CD4-positive, alpha-beta T cell treated with Interleukin-15 for 4 hours (primary cell): ENCODE measurements at places on chromosomes 4 and X.

DNA sequence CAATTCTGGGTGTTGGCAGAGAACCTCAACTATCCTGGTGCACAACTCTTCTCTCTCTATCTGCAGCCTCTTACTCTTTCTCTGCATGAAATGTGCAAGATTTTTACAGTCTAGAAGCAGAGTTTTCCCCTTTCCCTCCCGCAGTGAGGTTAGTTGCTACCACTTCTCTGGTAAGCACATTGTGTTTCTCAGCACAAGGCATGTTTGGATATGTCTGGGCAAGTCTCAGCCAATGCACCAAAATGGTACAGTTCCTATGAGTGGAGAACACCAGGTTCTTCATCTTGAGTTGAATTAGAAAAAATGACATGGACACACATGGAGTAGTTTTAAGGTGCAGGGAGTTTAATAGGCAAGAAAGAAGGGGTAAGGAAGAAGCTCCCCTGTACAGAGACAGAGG is 187.0 kb downstream of the CCNG2 start:
- DNase-seq = no peak

DNA sequence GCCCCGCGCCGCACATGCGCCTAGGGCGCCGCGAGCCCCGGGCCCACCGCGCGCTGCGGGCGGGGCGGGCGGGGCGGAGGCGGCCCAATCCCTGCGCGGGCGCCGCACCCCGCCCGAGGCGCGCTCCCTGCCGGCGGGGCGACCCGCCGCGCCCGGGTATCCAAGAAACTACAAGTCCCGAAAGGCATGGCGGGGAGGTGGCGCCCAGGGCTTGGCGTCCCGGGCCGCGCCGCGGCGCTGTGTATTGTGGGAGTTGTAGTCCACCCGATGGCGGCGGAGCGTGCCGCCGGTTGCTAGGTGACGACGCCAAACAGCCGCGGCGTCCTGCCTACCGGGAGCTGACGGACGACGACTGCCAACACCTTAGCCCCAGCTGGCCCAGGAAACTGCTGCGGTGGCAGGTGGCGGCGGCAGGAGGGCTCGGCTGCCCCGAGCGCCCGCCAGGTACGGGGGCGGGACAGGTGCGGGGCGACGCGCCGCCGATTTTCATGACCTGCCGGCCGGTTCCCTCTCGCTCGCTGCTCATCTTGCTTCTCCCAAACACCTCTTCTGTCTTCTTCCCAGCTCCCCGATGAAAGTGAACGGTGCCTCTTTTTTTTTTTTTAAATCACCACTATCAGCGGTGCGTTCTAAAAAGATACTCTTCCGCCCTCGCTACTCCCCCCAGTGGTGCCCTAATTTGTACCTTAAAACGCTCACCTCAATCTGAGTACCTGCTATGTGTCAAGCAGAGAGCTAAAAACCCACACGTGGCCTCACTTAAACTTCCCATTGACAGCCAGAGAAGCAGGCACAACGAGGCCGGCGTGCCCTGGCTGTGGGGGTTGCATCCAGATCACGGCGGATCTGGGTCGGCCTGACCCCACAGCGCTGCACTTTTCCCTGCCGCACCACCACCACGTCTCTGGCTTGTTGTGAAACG is at the start of gene CFAP99:
Gene CFAP99 (plus strand): TSS at position 306 of the 922 bp plus-strand sequence.
- DNase-seq = peak; percentile 99

DNA sequence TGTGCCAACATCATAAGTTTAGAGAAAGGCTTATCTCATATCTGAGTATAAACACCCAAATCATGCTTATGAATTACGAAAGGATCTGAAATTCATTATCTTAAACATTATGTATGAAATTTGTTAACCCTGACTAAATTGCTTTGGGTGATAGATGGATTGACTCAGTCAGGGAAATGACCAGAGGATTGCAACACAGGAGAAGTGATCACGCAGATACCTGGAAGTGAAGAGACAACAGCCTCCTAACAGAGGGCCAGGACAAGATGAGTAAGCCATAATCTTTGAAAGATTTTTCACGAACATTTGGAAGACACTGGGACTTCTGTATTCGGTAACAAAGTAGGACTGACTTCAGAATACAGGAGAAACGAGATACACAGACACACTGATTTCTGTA is 363.4 kb downstream of the DMD start:
- DNase-seq = no peak

GRCh38 chr4:168514249-168514852 is 17.5 kb downstream of the PALLD start:
- DNase-seq = peak; percentile 44

DNA sequence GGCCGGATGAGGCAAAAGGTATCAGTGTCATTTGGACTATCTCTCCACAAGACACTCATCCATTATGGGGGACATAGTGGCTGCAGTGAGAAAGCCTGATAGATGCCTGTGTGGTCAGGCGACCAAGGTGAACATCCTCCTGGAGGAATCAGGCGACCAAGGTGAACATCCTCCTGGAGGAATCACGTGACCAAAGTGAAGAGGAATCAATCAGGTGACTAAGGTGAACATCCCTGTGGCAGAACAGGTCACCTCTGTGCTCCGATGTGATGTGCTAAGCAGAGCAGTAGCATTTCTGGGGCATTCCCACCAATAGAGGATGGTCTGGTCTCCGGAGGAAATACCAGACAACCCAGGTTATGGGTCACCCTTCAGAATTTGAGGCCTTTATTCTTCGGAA is 44.0 kb downstream of the RNF212 start:
- DNase-seq = no peak

- DNase-seq = no peak
These were observed 725.9 kb upstream of the GRID2 start for GRCh38 chr4:91577864-91578263.

GRCh38 chr4:19386786-19387185 is 864.9 kb upstream of the SLIT2 start:
- DNase-seq = no peak

DNA sequence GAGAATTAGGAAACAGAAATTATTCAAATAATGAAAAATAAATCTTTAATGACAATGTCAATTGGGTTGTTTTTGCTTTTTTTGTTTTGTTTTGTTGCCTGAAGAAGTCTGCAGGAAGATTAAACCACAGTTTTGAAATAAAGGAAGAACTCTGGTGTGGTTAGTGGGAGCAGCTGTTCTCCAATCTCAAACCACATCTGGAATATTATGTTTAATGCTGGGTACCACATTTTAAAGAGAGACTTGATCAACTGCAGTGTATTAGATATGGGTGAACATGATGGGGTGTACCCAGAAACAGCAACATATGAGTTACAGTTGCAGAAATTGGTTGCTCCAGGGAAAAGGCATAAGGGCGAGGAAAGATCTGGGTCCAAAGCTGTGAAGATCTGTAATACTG is 171.2 kb upstream of the RPL34 start:
- DNase-seq = no peak

DNA sequence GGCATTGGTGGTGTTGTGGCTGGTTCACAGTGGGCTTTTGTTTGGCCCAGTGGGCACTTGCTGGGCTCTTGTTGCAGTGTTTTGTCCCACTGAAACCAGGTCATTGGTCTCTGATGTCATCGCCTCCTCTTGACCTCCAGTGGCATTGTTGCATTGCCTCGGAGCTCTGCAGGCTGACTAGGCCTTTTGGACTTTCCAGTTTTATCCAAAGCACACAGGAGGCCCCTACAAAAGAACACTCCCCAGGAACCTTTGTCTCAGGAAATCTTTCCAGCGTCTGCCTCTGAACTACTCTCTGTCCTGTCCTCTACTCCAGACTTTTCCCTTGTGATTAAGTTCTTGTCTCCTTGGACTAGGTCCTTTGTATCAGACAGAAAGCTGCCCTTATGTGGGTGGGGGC is 54.8 kb downstream of the COQ2 start:
- DNase-seq = no peak

DNA sequence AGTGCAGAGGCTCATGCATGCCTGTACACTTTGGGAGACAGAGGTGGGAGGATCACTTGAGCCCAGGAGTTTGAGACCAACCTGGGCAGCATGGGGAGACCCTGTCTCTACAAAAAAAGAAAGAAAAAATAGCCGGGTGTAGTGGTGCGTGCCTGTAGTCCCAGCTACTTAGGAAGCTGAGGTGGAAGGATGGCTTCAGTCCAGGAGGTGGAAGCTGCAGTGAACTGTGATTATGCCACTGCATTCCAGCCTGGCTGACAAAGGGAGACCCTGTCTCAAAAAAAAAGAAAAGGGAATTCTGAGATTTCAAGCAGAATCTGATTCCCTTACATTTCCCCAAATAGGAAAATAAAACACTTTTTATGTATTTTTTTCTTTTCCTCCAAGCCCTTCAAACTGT is 83.5 kb downstream of the SYNPO2 start:
- no peak for DNase-seq
